Hematopoietic multipotent progenitor cell treated with erythropoietin and hydrocortisone succinate and interleukin-3 and kit ligand, for 6 days (in vitro differentiated cells): ENCODE measurements at places on chromosomes 7 and 10.
A peak's percentile ranks its signal among the peaks of the same experiment; 100 is the strongest.

GRCh38 chr7:39971924-39972323 lies 21.9 kb downstream of the CDK13 start:
- no peak for DNase-seq

GRCh38 chr10:92530421-92530820 lies 43.5 kb downstream of the IDE start:
- DNase-seq: no peak

DNA sequence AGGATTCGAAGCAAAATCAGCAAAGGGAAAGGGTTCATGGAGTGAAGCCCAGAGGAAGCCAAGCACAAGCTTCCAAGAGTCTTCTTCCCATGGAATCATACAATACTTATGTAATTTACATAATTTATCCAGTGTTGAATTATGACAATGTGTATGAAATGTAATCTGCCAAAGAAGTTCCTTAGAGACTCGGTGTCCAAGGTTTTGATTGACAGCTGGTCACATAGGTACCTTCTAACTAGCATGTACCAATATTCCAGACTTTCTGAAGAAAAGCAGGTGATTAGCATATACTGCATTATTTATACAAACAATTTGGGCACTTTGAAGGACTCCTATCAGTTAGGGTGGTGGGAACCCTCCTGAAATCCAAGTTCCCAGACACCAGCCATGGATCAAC lies 35.3 kb downstream of the ANKIB1 start:
- DNase-seq: no peak

GRCh38 chr10:95458871-95459270 lies 102.3 kb downstream of the SORBS1 start:
- no peak for DNase-seq

DNA sequence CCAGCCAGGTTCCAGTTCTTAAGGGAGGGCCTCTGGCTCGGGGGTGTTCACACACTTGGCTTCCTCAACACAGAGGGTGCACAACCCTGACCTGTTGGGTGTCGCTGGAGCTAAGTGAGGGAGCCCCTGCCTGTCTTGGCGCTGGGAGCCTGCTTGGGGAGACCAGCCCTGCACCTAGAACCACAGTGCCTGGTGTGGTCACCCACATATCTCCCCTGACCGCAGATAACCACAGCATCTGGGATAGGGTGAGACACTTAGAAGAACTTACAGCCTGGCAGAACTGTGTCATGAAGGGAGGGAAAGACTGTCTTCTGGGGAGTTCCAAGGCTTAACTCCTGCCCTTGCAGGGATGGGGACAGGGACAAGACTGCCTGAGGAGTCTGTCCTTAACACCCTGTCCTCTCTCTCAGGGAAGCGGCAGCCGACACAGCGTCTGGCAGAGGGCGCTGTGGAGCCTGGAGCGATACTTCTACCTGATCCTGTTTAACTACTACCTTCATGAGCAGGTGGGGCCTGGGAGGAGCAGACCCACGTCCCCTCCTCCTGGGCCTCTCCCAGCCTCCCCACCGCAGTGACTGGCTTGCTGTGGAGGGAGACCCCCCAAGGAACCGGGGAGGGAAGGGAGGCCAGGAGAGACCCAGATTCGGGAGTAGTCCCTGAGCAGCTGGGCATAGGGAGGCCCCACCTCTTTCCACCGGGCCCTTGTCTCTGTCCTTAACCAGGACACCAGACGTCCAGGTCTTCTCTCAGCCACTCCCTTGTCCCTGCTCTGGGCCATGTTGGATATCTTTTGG lies 59.0 kb downstream of the PALD1 start:
- DNase-seq: peak; percentile 47
